NCI-H774 (cell line): ENCODE measurements at places on chromosomes 2 and 18.

GRCh38 chr18:23539911-23540525 lies 36.7 kb downstream of the RMC1 start:
- DNase-seq = no peak

- no peak for DNase-seq
Observed at GRCh38 chr2:177464549-177464948, 72.0 kb downstream of the AGPS start.

- no peak for DNase-seq
Observed at GRCh38 chr2:202122163-202122540, 49.1 kb downstream of the KIAA2012 start.

DNA sequence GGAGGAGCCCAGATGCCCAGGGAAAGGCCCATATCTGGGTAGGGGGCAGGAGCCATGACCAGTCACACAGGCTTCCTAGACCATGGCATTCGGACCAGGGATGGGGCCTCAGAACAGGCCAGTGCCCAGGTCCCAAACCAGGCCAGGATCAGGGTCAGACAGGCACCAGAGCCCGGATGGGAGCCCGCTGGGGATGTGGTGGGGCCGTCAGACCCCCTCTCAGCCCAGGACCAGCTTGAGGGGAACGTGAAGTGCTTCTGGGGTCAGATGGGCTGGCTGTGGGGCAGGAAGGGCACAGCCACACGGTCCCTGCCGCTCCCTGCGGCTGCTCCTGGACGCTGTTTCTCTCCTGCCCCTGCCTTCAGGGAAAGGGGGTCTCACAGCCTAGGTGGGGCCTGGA lies 39.1 kb downstream of the SNED1 start:
- no peak for DNase-seq

- DNase-seq = no peak
Observed at GRCh38 chr18:57219964-57220363, 73.1 kb downstream of the BOD1L2 start.

- DNase-seq = no peak
Observed at GRCh38 chr2:236162031-236162845, 5.9 kb downstream of the GBX2 start.

DNA sequence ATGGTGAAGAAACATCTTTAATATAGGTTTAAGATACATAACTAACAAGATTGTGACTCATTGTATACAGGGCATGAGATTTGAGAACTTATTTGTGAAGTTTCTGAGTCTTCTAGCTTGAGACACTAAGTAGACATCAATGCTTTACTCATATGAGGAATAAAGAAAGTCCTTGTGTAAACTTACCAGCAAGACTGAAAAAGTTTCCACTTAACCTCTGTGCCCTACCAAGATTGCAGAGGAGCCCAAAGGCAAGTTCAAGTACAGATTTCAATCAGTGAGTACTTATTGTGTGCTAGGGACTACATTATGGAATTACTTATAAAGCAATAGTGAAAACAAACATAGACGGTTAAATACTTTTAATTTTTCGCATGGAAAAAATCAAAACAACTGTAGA lies 1041.2 kb upstream of the CELF4 start:
- no peak for DNase-seq

DNA sequence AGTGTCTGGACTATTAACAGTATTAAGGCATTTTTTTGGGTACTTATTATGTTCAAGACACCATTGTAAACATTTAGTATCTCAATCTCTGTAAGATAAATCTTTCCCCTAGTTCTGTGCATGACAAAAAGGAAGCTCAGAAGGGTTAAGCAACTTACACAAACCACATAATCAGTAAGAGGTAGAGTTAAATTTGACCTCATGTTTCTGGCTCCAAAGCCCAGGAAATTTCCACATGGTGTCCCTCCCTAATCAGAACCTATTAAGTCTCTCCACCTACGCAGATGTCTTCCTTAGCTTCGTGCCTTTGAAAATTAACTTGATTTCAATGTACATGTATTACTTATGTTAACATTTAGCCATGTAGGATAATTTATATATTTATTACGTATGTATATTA lies 2.0 kb downstream of the MFSD6 start:
- DNase-seq = no peak

GRCh38 chr2:219906114-219907010 lies 278.9 kb downstream of the SLC4A3 start:
- DNase-seq = no peak

DNA sequence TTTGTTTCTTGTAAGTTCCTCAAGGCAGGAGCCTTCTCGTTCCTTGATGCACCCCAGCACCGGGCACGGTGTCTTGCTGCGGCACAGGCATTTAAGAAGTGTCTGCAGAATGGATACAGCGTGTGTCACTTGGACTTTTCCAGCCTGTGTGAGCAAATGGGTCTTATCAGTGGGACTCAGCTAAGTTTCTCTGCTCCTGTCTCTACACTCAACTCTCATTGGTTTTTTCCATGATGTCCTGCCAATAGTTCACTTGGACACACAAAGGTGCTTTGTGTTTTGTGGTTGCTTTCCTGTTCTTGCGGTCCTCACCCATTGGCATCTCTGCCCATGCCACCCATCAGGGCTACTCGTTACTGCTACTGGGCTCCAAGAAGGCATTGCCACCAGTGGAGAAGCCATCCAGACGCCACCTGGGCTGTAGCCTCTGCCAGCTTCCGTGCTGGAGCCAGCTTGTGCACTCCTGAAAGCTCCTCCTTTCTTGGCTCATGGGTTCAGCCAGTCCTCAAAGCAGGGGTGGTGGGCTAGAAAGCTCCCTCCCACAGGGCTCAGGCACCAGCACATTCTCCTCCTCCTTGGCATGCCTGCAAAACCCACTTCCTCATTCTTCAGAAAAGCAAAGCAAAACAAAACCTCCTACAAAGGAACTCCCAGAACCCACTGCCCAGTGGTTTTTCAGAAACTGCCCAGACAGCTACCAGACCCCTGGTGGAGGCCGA lies 41.4 kb downstream of the IL1R2 start:
- DNase-seq = no peak

GRCh38 chr2:239433777-239434403 lies 33.1 kb upstream of the HDAC4 start:
- DNase-seq = peak; percentile 12

- no peak for DNase-seq
Observed at GRCh38 chr2:37711831-37712230, 40.4 kb upstream of the CDC42EP3 start.
